ENCODE measurements at places on chromosomes 1 and 21. TPM values are rescaled to one million over a fixed set of nuclear protein-coding genes. Genes with fewer than 3 reads are reported as not detected.

Gene TSEN15
- 29.9 TPM for total RNA-seq

Gene TMEM222
- 33.5 TPM for total RNA-seq

Gene CHD5
- total RNA-seq = 0.41 TPM

Gene MPL
- total RNA-seq = 0.58 TPM

Gene DIO1
- total RNA-seq = 8.6 TPM

Gene CRP
- not detected for total RNA-seq

Gene IGSF21
- total RNA-seq = 0.88 TPM

Gene ASPM
- 12.7 TPM for total RNA-seq

Gene SH3BGR
- total RNA-seq = 9.8 TPM

Gene NBPF4
- total RNA-seq = not detected

Gene SNIP1
- total RNA-seq = 15.4 TPM

Gene RHBDL2
- total RNA-seq = 1.5 TPM

Gene ALX3
- not detected for total RNA-seq

Gene LCE6A
- not detected for total RNA-seq

Gene ARHGAP29
- total RNA-seq = 83.4 TPM

Gene TNNI3K
- total RNA-seq = 0.99 TPM

Gene AKR7A3
- total RNA-seq = 1.4 TPM

Gene CD84
- total RNA-seq = 3.7 TPM

Gene RAB3B
- total RNA-seq = 3.7 TPM

Gene THEM5
- 0.41 TPM for total RNA-seq

Gene KRTAP12-2
- not detected for total RNA-seq

Gene SDF4
- 94.4 TPM for total RNA-seq

Gene OR2M3
- not detected for total RNA-seq
